GM04504 (cell line): ENCODE measurements at places on chromosomes 11 and 22.

GRCh38 chr11:12259956-12260355 is 117.4 kb upstream of the PARVA start:
- no peak for DNase-seq

DNA sequence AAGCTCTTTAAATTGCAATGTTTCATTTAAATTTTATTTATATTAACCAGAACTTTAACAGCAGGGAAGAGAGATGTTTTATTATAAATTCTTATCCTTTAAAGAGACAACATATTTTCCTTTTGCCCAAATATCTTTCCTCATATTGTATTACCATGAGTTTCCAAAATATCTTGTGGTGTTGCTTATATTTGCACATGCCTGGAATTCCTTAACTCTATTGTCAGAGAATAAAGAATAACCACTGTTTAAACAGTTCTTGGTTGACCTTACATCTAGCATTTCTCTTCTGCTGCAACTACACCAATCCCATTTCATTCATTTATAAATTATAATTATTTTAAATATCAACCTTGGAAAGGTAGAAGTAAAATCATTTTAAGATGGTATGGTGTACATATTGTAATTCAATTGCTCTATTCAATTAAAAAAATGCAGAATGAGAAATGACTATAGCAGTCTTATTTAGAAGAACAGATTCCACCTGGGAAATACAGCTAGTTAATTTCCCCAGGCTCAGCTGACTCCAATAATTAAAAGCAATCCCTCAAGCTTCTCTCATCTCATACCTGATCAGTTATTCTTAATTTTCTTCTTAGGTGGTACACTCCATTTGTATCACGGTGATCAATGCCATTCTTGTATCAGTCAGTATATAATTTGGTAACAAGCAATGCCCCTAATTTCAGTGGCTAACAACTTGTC is 923.3 kb downstream of the KCNA4 start:
- DNase-seq = peak; percentile 10

DNA sequence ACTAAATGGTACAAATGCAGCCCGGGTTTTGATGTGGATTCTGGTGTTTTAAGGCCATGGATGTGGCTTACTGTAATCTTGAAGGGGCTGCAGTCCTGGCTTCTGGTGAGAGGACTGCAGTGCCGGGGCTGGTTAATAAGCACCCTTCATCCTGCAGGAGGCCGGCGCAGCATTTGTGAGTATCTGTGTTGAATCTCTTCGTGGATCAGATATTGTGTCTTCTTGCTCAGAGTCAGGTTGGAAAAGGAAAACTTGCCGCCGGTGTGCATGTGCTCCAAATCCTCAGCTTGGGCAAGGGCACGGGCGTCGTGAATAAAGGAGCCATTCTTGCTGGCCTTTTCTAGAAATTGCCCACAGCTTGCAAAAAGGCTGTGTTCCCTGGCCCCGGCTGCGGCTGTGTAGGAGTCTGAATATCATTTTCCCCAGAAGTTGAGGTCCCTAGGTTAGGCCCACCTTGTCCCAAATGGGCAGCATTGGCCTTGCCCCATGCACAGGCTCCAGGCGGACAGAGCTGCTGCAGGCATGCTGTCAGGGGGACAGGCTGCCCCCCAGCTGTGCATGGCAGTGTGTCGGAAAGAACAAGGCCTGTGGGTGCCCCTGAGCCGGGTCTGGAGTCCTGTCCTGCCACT is 28.9 kb upstream of the PARVB start:
- no peak for DNase-seq

- DNase-seq = no peak
Measured at GRCh38 chr11:2776351-2777061, 76.7 kb upstream of the KCNQ1OT1 start.

DNA sequence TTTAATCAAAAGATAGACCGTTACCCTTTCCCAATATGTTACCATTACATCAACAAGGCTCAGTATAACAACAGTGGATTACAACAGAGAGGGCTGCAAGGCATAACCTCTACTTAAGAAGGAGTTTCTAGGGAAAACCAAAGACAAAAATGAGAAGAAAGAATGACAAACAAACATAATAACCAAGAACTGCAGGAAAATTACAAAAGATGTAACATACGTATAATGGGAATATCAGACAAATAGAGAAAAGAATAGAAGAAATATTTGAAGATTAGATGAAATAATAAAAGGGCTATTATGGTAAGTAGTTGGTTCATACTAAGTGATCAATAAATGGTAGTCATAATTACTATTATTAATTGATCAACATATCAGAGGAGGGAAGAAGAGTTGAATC is 39.1 kb downstream of the SPON1 start:
- no peak for DNase-seq

- DNase-seq = no peak
Measured at GRCh38 chr11:9808943-9809342, 145.1 kb downstream of the SWAP70 start.

DNA sequence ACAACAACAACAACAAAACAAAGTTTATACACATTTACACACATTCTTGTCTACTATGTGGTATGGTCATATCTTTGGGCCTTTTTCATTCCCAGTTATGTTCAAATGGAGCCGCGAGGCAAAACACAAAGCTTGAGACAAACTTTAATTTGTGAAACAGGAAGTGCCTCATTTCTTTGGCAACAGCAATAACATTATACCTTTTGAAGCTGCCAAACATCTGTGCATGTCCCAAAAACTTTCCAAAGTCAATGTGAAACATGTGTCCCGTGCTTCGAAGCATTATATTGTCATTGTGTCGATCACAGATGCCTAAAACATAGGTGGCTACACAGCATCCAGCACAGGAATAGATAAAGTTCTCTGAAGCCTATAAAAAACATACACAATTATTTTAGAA is 25.0 kb upstream of the RPS13 start:
- peak; percentile 13 for DNase-seq
